ENCODE measurements at places on chromosomes 1 and 21. TPM values are rescaled to one million over a fixed set of nuclear protein-coding genes. Genes with fewer than 3 reads are reported as not detected.

Gene LCE6A
- not detected for total RNA-seq

Gene GIPC2
- not detected for total RNA-seq

Gene OR10Z1
- total RNA-seq, result not detected

Gene ZC3H12A
- total RNA-seq, result 9.8 TPM

Gene PSRC1
- total RNA-seq, result 43.7 TPM

Gene INSRR
- not detected for total RNA-seq

Gene SGIP1
- not detected for total RNA-seq

Gene SLC44A5
- total RNA-seq, result not detected

Gene CFHR5
- total RNA-seq, result not detected

Gene RGS13
- 245 TPM for total RNA-seq

DNA sequence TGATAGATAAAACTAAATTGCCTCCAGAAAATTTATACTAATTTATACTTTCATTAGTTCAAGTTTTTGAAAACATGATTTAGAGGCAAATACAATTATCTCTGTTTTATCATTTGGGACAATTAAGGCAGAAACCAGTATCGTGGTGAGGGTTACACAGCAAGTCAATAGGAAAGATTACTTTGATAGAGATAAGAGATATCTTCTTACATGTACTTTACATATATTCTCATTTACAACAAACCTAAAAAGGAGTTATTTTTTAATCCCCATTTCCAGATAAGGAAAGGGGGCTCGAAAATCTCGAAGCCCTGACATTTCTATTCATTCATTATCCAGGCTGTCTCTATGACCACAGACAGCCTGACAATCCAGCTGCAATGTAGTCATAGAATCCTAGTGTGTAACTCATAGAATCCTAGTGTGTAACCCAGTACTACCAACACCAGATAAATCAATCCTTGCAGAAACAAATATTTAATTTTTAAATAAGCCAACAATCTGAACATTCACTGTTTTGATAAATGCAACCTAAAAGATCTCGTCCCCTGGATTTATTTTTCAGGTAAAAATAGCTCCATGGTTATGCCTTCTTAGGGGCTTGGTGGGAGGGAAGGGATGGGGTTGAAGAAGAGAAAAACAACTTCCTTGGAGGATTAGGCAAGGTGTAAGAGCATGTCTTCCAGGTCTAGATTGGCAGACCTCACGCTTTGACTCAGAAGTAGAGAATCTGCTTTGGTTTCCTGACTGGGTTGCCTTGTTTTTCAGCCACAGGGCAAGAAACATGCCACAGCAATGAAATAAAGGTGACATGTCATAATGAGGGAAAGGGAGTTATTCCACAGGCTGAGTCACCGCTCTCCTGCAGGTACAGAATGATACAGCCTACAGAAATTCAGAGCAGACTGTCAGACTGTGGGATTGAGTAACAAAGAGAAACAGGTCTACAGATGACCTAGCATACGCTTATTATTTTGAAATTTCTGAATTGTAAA lies 45.6 kb downstream of the IRF2BP2 start:
- no peak for DNase-seq

GRCh38 chr1:174171073-174171472 lies 11.8 kb downstream of the RABGAP1L start:
- no peak for DNase-seq

GRCh38 chr1:162327144-162327787 lies 49.4 kb downstream of the SPATA46 start:
- no peak for DNase-seq

- DNase-seq, result no peak
Observed at GRCh38 chr1:112881742-112882127, 74.3 kb downstream of the SLC16A1 start.

DNA sequence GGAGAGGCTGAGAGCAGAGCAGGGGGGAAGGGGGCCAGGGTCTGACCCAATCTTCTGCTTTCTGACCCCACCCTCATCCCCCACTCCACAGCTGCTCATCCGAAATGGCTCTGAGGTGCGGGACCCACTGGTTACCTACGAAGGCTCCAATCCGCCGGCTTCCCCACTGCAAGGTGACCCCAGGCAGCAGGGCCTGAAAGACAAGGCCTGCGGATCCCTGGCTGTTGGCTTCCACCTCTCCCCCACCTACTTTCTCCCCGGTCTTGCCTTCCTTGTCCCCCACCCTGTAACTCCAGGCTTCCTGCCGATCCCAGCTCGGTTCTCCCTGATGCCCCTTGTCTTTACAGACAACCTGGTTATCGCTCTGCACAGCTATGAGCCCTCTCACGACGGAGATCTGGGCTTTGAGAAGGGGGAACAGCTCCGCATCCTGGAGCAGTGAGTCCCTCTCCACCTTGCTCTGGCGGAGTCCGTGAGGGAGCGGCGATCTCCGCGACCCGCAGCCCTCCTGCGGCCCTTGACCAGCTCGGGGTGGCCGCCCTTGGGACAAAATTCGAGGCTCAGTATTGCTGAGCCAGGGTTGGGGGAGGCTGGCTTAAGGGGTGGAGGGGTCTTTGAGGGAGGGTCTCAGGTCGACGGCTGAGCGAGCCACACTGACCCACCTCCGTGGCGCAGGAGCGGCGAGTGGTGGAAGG lies 17.1 kb upstream of the HDAC1 start:
- DNase-seq, result no peak

DNA sequence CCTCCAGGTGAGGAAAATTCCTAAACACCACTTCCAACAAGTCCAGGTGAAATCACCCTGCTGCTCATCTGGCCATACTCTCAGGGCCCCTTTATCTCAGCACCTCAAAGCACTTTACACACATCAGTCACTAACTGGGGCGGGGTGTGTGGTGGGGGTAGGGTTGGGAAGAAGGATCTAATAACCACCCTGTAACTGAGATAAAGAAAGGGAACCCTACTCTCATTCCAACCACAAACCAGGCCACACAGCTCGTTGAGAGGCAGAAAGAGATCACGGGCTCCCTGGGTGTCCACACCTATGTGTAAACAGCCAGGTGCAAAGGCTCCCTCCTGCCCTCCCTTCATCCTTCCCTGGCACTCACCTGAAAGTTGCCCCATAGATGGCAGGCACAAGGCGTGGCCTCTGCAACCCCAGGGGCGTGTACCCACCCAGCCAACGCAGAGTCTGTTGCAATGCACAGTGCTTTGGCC lies 20.4 kb downstream of the GPR161 start:
- DNase-seq, result no peak

- no peak for DNase-seq
Observed at GRCh38 chr1:116036255-116036654, 59.9 kb downstream of the SLC22A15 start.

DNA sequence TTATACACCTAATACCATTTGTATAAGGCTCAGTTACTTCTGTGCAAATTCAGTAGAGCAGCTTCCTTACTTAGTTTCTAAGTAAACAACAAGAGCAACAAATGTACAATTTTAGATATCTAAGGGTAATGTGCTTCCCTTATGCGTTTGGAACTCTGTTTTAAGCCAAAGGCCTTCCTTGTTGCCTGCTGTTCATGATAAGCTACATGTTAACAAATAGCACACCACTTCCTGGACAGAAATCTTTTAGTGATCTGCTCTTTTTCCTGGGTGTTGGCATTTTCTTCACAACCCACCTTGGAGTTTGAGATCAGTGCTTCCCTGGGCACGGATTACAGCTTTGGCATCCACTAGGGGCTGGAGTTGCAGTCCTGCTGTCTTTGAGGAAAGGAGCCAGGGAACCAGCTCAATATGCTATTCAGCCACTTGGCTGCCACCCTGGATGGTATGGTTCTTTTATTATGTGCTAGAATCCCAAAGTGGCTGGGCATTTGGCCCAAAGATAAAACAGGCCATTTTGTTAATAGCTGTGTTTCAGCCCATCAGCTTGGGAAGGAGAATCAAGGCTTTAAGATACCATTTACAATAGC lies 55.6 kb upstream of the ADAR start:
- DNase-seq, result no peak

DNA sequence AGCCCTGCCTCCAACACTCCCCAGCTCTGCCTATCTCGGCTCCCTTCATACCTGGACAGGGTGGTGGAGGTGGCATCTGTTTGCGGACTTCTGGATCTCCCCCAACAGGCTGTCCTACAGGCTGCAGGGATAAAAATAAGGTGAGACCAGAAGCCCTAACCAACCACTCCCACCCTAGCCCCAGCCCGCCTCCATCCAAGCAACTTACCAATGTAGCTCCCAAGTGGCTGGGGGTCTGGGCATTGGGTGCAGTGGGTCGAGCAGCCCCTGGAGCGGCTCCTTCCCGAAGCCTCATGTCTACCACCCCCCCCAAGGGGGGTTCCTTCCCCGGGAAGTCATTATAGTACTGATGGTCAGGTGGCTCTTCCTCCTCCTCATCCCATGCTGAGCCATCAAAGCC lies 4.4 kb downstream of the SHC1 start:
- no peak for DNase-seq

- DNase-seq, result peak; percentile 23
Observed at GRCh38 chr1:58841455-58841854, 57.6 kb upstream of the JUN start.

- no peak for DNase-seq
Observed at GRCh38 chr1:19768353-19769210, 31.1 kb downstream of the TMCO4 start.

DNA sequence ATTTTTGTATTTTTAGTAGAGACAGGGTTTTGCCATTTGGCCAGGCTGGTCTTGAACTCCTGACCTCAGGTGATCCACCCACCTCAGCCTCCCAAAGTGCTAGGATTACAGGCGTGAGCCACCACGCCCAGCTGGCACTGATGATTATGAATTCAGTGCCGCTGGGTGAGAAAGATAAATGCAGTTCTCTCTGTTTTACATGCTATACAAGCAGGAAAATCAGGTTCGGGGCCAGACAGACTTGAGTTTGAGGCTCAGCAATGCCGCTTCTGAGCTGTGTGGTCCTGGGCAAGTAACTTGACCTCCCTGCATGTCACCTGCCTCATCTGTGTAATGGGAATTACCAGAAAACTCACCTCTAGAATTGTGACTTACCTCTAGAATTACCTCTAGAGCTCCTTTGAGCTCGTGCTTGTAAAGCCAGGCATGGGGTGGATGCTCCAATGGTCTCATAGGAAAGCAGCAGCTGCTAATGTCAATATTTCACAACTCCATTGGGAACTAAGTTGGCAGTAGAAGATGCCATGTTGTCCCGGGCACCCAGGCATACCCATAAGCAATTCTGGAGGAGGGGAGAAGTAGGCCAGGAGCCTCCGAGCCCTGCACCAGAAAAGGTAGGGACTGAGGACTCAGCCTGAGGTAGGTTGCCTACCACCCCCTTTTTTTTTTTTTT lies 119.8 kb upstream of the SLC25A33 start:
- DNase-seq, result no peak

- no peak for DNase-seq
Observed at GRCh38 chr21:45470773-45471524, 66.0 kb downstream of the COL18A1 start.

GRCh38 chr1:232280910-232281309 lies 349.0 kb downstream of the SIPA1L2 start:
- DNase-seq, result no peak

- DNase-seq, result no peak
Observed at GRCh38 chr1:4624801-4625200, 29.6 kb upstream of the AJAP1 start.

- no peak for DNase-seq
Observed at GRCh38 chr1:87137342-87137739, 191.3 kb upstream of the LMO4 start.

DNA sequence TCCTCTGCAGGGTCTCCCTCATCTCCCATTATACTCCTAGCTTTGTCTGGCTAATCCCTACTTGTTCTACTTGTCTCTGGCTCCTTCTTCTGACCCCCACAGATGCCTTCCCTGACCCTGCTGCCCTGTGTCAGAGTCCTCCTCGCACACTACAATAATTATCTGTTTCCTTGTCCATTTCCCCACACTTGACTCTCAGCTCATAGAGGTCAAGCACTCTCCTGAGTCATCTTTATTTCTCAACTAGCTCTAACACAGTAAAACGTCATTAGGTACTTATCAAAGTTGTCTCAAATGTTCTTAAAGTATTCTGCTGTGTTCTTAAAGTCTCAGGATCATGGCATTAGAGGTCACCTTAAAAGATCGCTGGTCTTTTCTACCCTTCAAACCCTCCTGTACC lies 47.1 kb downstream of the C8A start:
- no peak for DNase-seq

DNA sequence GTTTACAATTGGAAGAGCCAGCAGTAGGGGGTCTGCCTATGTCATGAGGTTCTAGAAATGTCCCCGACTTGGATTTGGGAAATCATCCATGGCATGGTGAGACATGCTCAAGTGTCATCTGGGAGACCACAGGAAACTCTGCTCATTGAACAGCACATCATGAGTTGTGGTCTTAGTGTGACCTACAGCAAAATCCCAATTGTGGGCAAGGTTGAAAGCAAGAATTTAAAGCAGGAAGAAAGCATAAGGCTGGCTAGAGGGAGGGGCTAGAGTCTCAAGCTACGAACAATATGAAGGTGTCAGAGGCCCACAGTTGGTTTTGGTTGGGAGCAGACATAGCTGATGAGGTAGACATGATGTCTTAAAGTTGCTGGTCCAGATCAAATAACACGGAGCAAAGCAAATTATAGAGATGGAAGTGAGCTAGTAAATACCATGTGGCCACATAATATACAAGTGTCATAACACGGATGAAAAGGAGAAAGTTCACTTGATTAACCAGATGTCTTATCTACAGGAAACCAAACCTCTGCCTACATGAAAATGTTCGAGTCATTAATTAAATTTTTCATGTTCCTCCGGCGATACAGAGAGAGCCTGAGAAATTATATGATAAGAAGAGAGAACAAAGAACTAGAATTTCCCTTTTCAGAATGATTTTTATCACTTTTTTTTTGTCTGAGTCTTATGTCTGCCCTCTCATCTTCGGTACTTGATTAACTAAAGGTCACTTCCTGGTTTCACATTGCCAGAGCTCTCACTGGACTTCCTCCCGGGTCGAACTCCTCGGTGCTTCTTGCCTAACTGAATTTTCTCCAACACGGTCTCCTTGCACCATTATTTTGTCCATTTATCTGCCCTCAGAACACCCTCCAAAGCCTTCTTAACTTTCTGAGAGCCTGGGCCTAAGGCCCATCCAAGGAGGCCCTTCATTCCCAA lies 67.5 kb upstream of the DUSP10 start:
- no peak for DNase-seq

- no peak for DNase-seq
Observed at GRCh38 chr21:31992391-31992790, 119.6 kb downstream of the HUNK start.
